Activated naive CD4-positive, alpha-beta T cell (primary cell): ENCODE measurements at places on chromosomes 2 and 18.

- no peak for DNase-seq
Measured at GRCh38 chr2:128541448-128541847, 222.8 kb upstream of the HS6ST1 start.

GRCh38 chr18:68445668-68446426 is 269.1 kb downstream of the TMX3 start:
- no peak for DNase-seq

- no peak for DNase-seq
Measured at GRCh38 chr2:42125841-42126594, 43.1 kb upstream of the EML4 start.

GRCh38 chr18:59767732-59768131 is 70.5 kb upstream of the CCBE1 start:
- no peak for DNase-seq

DNA sequence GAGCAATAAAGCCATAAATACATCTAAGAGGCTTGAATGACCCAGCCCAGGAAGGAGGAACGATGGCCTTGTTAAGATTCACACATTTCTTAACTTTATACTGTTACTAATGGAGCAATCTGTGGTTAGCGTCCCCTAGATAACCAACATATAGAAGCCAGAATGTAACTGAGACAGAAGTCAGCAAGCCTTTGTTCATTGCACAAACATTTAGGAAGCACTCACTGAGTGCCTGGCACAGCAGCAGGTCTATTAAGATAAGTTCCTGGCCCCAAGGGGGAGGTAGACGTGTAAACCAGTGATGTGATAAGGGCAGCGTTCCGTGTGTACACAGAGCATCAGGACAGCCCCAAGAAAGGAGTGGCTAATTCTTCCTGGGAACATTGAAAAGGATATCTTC is 63.6 kb upstream of the ATL2 start:
- DNase-seq = no peak

DNA sequence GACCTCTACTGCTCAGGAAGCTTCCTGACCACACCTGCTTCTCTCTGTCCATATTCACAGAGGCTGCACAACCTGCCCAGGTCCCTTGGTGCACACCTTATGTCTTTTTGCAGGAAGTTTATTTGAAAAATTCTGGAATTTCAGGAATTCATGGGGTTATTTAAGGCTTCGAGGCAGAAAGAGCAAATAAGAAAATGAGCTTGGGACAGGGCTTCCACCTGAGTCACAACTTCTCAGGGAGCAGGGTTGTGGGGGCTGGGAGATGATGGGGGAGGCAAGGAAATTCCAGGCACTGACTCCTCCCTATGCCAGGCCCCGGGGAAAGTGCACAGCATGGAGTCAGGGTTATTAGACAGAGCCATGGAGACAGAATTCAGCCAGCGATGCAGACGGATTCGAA is 57.7 kb downstream of the INHBB start:
- no peak for DNase-seq

DNA sequence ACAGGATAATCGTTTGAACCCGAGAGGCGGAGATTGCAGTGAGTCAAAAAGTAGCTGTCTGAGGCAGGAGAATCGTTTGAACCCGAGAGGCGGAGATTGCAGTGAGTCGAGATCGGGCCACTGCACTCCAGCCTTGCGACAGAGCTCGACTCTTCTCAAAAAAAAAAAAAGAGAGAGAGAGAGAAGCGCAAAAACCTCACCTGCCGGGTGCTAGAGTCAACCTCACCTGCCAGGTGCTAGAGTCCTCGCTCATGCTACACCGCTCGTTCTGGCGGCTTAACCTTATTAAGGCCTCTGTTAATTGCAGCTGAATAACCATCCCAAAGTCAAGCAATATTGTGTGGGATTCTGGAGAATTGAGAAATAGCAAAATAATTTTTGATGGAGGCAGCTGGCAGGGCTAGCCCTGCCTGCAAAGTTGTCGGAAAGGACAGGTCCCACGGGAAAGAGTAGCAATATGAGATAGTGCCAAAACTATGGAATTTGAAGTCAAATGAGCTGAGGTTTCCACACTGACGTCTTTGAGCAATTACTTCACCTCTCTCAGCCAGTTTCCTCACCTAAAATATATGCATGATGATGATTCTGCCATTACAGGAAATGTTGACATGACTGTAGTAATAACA is 644 bp upstream of the DYM start:
- DNase-seq = no peak

DNA sequence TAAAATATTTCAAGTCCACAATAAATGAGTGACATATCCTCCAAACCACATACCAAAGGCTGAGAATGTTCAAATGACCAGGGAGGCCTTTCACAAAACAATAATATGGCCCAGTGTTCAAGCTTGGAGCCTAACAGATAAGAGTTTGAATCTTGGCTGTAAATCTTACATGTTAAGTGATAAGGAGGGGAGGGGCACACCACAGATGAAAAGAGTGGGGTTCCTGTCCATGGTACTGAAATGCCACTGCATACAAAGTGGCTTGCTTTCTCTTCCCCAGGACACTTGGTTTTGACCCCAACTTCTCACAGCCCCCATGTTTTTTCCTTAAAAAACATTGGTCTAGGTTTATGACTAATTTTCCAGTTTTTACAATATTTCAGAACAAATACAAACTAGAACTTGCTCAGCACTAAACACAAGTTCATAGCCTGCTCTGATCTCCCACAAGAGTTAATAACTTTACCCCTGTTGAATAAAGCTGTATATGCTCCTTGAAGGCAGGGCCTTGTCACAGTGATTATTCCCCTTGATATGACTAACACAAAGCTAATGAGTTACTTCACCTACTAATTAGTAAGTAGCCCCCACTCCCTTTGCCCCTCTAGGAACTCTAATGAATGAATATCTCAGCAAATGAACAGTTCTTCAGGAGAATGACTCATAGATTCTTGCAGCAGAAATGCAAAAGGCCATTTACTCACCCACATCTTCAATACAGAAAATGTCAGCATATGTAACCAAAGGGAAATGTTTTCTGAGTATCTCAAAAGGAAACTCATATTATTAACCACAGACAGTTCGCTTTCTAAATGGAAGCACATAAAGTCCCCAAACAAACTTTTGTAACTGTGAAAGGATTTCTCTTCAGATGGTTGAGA is 142.2 kb downstream of the SATB2 start:
- no peak for DNase-seq

- DNase-seq = no peak
Measured at GRCh38 chr2:131056204-131056931, 36.9 kb downstream of the FAM168B start.

- no peak for DNase-seq
Measured at GRCh38 chr2:205540036-205540435, 142.3 kb upstream of the NRP2 start.

DNA sequence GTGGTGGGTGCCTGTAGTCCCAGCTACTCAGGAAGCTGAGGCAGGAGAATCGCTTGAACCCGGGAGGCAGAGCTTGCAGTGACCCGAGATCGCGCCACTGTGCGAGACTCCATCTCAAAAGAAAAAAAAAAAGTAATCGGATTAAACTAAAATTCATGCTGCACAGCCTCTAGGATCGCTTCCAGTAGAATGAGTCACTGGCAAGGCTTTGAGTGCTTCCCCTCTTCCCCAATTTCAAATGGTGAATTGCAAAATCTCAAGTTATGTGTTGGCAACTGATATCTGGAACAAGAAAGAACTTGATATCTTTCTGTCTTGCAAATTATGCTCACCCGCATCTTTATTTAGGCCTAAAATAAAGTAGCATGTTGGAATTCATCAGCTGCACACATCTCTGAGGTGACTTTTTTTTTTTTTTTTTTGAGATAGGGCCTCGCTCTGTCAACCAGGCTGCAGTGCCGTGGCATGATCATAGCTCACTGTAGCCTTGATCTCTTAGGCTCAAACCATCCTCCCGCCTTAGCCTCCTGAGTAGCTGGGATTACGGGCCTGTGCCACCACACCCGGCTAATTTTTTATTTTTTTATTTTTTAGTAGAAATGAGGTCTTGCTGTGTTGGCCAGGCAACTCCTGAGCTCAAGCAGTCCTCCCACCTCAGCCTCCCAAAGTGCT is 12.7 kb downstream of the TTC39C start:
- DNase-seq = no peak

- no peak for DNase-seq
Measured at GRCh38 chr2:109046925-109047508, 58.0 kb upstream of the EDAR start.

DNA sequence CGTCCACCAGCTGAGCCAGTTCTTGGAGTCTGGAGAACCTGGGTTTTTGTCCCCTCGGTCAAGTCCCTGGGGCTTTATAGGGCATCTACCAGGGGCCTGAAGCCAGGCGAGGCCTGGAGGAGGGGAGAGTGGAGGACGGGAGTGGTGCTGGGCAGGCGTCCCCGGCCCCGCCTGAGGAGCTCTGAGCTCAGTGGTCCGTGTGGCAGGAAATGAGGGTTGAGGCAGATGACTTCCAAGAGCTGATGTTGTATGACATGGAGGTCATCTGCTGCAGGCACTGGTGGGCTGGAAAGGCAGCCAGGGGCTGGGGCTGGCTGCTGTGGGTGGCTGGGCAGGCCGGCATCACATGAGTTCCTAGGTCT is 118.5 kb upstream of the HS6ST1 start:
- DNase-seq = no peak

- no peak for DNase-seq
Measured at GRCh38 chr2:226312155-226312554, 487.5 kb downstream of the IRS1 start.

DNA sequence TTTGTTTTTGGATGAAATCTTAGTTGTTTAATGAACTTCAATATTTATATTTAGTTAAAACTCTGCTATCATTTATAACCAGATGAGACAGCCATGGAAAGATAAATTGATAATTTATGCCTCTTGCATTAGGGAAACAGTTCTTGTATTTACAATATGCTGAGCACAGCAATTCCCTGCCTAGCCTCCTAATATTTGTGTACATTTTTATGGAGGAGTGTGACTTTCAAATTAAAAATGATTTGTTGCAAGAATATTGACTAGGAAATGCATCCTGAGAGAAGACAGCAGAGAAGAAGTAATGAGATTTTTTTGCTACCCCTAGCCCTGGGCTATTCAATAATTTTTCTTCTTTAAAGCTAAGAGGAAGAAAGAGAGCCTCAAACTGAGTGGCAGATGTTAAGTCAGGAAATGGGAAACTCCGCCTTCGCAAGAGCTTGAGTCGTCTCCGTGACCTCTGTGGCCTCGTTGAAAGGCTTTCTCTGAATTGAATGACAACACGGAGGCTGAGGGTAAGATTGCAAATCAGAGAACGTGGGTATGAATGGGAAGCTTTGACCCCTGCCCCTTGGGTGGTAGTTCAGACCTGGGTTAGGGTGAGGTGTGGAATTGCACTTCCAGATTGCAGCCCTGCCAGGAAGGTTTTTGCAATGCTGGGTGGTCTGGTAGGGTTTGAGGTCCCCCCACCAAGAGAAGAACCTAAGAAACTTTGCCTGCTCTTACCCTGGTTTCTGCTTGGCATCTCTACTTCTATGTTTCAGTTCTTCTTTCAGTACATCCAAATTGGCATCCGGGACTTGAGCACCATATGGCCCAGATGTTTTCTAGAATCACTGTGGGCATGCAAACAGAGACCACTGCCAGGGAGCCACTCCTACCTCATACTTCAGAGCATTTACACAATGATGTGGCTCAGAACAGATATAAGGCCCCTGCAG is 210.3 kb upstream of the RBMS1 start:
- no peak for DNase-seq

DNA sequence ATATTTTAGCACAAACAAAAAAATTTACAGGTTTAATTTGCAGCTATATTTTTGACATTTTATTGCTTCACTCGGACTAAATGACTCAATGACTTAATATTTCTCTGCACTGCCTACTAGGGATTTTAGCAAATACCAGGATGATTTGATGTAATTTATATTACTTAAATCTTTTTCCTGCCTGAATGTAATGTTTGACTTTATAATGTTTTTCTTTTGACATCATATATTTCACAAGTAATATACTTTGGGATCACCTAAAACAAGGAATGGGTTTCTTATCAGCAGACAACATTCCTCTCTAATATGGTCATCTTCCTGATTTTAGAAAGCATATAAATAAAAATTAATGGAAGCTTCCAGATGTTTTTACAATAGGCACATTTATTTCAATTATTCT is 253.2 kb upstream of the EPC2 start:
- no peak for DNase-seq

DNA sequence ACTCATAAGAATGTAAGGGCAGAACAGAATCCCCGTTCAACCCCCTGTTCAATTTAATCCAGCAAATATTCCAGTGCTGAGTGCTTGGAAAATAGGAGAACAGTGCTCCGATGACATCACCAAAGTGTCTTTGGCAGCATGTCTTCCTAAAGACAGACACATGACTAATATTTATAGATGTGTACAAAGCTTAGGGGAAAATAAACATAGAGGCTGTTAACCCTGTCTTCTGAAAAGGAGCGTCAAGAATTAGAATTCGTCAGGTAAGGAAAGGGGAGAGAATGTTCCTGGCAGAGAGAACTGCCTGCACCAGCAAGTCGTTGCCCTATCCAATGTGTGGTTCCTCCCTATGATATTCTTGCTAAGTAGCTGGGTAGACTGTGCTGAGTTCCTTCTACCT is 72.7 kb downstream of the PLB1 start:
- no peak for DNase-seq

GRCh38 chr18:60413944-60414547 is 41.5 kb upstream of the MC4R start:
- DNase-seq = no peak

DNA sequence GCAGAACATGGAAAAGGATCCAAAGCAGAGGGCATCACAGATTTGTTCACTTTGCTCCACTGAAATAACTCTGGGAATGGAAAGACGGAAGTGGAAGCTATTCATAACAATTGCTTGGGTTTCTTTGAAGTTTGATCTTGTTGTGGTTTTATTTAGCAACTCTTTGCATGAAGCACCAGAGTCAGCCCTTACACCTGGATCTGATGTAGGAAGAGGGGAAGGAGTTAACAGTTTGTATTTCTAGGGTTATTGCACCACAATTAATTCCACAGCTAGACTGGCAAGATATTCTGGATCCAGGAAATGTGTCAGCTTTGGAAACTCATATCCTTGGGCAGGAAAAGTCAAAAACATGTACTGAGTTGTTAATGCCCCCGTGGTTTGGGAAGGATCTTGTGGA is 1143.4 kb downstream of the CNTNAP5 start:
- no peak for DNase-seq

DNA sequence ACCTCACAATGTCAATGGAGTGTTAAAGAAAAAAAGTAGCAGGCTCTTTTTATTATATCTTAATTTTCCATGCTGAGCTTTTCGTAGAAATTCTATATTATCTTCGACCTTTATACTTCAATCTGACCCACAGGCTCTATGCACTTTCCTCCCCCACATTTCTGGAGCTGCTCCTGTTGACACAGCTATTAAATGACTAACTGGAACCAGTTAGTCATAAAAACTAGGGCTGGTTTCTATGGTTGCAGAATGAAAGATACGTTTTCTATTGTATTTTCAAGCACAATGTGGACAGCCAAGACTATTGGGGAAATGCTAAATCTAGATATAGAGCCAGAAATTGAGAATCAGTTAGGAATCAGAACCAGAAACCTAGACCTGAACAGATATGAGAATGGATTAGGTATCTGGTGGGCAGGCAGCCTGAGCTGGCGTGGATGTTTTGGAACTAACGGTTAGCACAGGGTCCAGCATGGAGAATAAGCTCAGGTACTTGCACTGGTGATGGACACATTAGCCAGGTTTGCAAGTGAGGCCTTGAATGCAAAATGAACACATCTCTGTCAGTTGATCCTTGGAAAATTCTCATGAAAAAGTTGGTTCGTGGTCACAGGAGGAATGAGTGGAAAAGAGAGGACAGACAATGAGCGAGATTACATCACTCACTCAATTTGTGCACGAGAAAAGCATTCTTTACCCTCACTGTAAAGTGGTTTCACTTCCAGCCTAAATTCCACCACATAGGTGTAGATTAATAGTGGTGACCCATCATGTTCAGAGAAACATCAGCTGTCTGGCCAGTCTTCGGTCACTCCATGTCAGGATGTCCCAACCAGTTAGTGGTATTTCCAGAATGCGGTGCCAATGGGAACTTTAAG is 144.6 kb upstream of the EPHA4 start:
- DNase-seq = no peak
